ENCODE measurements at places on chromosomes 4 and X.
A peak's percentile ranks its signal among the peaks of the same experiment; 100 is the strongest.

- peak; percentile 43 for DNase-seq
Observed at GRCh38 chrX:27186671-27187070, 276.5 kb downstream of the PPP4R3C start.

DNA sequence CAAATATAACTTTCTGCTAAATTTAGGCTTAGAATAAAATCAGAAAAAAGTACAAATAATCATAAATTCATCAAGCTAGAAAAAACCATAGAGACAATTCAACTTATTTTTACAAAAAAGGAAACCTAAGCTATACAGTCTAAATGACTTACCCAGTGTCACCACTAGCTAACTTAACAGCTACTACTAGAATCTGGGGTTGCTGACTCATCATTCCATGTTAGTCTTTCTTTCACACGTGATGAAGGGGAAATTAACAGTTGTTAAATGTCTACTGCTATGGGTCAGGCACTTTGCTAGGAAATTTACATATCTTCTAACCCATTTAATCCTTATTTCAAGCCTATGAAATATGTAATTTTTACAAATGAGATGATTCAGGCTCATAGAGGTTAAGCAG, 349.3 kb upstream of the GALNT7 start:
- DNase-seq, result no peak

DNA sequence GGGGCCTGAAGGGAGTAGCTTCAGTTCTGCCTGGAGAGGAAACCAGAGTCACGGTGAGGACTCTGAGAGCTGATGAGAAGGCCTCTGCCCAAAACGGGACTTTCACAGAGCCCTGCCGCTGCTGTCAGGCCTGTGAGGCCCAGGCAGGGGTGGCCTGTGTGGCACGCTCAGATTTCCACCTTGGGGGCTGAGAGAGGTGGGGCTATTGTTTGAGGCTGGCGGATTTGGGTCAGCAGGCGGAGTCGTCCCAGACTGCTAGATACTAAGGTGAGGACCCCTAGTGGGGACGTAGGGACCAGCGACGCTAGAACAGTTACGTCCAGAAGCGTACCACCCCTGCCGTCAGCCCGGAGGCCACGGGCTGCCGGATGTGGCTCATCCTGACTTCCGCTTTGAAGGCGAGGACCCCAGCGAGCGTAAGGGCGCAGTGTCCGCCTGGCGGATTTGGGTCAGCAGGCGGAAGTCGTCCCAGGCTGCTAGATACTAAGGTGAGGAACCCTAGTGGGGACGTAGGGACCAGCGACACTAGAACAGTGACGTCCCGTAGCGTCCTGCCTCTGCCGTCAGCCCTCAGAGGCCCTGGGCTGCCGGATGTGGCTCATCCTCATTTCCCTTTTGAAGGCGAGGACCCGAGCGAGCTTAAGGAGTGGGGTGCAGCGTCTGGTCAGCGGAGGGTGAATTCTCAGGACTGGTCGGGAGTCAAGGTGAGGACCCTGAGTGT, at the start of gene MAGEB1:
Gene MAGEB1, plus strand, starts transcription at position 378 of the 721 bp plus-strand sequence. CDS start 3,348 bp downstream, outside the sequence.
- no peak for DNase-seq

- DNase-seq, result no peak
Observed at GRCh38 chr4:149793459-149793858, 22.2 kb downstream of the IQCM start.

DNA sequence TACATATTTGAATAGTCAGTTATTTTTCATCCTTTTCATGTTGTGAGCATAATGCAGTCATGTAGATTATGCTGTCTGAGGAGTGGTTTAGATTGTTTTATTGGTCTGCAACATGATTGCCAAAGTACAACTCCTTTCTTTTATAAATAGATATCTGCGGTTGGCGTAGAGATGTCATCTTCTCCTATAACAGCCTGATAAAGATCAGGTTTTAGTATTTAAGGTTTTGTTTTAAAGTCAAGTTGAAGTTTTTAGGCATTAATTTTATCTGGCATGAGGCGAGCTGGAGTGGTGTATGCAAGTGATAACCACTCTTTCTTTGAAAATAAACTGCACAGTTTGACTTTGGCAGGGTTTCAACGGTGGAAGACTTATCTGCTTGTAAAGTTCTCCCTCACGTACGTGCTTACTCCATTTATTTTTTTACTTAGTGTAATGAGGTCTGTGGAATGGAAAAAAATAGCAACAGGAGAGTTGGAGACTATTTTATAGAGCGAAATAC, 126.3 kb downstream of the FBXO8 start:
- DNase-seq, result no peak

DNA sequence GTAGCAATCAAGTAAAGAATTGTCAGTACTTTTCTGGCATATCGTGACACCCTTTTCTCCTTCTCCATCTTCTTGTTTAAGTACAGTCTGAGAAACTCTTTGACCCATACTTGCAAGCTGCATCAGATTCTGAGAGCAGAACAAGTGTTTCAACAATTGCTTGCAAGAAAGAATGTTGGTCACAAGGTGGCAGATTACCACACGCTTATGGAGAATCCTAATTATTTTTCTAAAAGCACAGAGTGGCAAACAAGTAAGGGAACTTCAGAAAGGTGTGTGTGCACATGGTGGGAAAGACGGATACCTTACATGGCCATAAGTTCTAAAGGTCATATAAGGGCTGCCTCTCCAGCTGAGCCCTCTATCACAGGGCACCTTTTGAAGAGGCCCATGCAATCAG, 136.4 kb upstream of the FGF13 start:
- DNase-seq, result no peak

DNA sequence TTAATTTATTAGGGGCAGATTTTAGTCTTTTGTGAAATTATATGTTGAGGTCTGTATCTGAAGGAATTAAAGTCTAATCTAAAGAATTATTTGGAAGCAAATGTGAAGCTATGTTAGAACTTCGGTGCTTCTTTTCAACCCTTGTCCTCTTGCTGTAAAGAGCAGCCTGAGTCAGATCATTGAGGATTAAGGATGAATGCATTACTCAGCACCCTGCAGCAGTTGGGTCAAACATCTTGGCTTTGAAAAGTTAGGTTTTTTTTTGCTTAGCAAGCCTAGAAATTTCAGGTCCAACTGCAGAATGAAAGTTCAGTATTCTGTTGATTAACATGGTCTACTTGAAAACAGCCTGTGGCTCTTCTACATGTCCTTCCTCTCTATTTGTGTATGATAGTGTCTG, 57.6 kb downstream of the SLC4A4 start:
- DNase-seq, result no peak

GRCh38 chr4:103303011-103303410, 104.9 kb upstream of the CENPE start:
- DNase-seq, result no peak

- DNase-seq, result no peak
Observed at GRCh38 chrX:148588649-148589310, 88.4 kb downstream of the AFF2 start.

DNA sequence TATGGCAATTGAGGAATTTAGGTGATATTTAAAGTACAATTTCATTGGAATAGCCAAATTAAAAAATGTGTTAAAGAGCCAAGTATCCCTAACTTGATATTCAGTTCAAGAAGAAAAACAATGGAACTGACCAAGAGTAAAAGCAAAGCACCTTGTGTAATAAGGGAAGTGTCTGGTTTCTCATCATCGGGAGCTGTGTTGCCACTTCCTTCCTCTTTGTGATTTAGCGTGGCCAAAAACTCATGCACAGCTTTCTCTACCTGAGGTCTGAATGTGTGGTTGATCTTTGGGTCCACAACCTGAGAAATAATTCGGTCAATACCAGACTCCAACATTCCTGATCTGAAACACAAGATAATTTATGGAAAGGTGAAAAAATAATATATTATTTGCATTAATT, 12.4 kb downstream of the BOD1L1 start:
- DNase-seq, result peak; percentile 86

DNA sequence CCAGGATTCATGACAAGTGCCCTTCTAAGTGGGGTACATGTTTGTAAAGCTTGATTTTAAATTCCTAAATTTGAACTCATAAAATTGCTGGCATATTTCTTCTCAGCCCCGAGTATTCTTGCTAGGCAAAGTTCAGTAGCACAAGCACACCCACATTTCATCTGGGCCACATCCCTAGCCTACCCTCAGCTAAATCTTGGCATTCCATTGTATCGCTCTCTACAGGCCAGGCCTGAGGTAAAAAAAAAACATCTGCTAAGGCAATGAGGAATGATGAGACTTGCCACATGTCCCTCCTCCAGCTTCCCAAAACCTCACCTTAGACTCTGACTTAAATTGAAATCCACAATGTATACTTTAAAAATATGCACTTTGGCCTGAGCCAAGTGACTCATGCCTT, 51.4 kb upstream of the VCX3B start:
- DNase-seq, result no peak

- no peak for DNase-seq
Observed at GRCh38 chr4:54700986-54701385, 43.2 kb downstream of the KIT start.

GRCh38 chr4:2472187-2472586, 3.3 kb downstream of the RNF4 start:
- no peak for DNase-seq

DNA sequence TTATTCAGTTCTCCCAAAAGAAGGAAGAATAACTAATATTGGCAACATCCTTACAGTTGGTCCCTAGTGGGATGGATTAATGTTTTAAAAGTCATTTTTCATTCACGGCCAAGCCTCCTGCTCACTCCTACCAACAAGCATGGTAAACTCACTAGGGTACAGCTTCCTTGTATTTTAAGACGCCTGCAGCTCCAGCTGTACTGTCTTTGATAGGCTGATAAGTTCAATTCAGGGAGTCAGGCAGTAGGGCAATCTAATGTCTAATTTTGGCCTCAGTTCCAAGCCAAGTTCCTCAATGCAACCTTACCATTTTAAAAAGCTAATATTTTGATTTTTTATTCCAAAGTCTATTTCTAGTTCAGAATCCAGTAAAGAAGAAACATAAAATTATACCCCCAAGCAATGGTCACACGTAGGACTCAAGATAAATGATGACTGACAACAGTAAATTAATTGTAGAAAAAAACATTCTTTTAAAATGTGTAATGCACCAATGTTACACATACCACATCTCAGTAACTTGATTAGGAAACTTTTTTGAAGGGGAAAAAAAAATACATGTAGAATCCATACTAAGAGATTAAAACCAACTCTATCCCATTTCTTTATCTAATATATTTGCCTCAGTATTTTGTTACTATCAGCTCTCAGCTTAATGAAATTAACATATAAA, 9.3 kb downstream of the LCORL start:
- no peak for DNase-seq

DNA sequence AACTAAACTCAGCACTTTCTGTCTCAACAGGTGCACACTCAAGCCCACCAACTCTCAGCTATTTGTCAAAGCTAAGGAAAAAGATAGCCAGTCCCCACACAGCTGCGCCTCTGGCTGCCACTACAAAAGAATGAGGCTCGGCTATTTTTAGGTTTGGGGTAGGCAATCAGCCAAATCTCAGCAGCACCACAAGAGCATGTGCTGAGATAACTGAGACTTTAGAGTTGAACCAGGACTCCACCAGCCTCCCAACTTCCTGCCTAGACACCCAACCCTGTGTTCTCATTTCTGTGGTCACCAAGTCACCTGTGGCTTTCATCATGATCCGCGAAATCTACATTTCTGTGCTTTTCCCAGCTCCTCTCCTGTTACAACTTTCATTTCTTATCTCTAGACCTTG, 28.0 kb downstream of the DMD start:
- no peak for DNase-seq

DNA sequence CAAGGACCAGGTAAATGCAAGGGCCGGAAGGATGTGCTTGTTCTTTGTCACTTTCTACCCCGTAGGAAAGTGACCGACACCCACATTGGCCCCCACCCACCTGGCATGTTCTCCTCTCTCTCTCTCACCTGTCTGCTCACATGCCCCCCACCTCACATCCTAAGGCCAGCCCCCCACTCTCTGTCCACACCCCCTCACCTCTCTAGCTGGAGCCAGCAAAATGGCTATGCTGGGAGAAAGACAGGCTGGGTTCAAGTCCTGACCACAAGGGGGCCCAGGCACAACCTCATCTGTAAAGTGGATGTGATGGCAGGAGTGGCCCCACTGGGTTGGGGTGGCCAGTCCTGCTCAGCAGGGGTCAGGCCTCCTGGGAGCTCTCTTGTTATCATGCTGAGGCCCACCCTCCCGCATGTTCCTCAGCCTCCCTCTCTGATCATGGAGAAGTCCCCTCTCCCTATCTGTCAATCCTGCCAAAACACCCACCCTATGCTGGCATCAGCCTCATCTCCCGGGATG, 1.7 kb upstream of the PPP2R2C start:
- DNase-seq, result no peak

DNA sequence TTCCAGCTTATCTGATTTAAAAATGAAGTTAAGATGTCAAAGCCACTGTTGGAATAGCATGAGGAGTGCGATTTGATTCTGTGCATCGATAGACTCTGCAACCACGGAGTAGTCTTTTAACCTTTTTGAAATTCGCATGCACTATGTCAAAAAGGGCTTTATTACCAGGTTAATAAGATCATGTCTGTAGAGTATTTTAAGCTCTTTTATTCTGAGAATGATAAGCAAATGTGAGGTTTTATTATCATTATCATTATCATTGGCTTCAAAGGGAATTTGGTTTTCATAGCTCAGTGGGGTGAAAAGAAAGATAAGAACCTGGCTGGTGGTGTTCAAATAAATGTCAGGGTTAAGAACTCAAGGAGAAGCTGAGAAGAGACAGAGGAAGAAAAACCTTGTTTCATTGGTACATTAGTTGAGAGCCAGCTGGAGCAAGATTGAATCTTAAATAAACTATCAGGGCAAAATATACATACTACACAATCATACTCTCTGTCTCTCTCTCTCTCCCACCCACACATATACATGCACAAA, 102.6 kb downstream of the MMRN1 start:
- no peak for DNase-seq

DNA sequence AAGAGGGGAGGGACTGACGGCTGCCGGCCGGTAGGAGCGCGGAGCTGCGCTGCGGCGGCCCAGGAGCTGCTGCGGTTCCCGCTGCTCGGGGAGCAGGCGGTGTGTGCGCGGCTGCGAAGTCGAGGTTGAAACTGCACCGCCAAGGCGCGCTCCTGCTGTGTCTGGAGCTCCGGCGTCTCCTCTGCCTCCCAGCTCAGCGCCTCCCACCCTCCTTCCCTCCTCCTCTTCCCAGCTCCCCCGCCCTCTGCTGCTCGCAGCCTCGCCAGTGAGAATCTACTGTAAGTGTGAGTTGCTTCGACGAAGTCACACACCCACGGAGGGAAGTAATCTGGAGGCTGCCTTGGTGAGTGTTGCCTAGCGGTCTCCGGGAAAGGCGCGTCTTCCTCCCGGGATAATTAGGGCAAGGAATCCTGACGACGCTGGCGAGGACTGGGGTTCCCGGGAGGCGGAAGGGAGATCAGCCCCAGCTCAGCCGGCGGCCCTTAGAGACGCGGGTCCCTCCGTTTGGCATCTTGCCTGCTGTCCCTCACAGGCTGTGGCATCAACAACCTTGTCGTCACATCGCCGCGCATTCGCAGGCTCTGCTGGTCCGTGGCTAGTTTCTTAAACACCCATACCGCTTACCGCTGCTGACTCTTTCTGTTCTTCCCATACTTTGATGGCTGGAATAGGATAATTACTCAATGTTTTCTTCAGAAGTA, at the start of gene EPHA5:
Gene EPHA5, minus strand, starts transcription at position 159 of the 701 bp plus-strand sequence. CDS start 747 bp downstream, outside the sequence.
- DNase-seq, result no peak

DNA sequence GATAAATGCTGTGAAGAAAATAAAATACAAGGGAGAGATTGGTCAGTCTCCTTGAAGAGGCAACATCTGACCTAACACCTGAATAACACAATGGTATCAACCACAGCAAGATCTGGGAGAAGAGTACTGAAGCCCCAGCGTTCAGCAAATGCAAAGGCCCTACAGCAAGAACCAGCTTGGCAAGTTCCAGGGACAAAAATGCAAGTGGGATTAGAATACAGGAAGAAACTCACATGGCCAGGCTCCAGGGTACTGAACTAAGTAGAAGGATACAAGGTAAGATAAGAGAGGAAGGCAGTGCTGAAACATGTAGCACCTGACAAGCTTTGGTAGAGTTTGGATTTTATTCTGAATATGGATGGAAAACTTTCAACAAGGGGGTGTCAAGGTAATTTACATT, 3.6 kb downstream of the SMIM14 start:
- DNase-seq, result no peak
